Pancreas (tissue), 10 donors: ENCODE measurements at places on chromosomes 6 and 20.
A peak's percentile ranks its signal among the peaks of the same experiment; 100 is the strongest.

DNA sequence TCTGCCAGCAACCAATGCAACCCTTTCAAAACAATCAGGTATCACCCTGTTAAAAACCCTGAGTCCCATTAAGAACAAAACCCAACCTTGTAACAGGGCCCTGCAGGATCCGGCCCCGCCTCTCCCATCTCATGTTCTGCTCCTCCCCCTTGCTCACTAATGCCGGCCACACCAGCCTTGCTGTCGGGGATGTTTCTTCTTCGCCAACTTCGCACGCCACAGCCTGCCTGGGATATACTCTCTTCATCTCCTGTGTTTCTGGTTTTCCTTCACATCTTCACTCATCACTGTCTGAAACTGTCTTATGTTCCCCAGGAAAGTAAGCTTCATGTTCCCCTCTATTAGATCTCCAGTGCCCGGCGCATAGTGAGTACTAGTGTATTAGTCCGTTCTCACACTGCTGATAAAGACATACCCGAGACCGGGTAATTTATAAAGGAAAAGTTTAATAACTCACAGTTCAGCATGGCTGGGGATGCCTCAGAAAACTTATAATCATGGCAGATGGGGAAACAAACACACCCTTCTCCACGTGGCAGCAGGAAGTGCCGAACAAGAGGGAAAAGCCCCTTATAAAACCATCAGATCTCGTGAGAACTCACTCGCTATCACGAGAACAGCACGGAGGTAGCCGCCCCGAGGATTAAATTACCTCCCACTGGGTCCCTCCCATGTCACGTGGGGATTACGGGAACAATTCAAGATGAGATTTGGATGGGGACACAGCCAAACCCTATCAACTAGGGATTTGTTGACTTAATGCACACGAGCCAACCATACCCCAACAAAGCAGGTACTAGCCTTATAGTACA, 5.1 kb downstream of the TP53RK start:
- peak; percentile 69 for DNase-seq

DNA sequence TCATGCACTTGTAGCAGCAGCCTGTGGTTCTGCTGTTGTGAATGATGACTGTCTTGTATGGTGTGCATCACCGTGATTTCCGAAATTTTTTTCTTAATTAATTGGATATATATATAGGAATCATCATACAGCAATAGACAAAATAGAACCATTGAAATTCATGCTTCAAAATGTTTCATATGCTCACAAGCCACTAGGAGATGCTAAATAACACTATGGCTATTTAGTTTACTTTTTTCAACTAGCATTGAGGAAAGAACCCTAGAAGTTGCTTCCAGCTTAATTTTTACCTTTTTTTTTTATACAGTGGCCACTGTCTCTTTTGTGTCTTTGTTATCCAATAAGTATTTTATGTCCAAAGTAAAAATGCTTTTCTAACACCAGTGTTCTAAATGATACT, 485.4 kb downstream of the CDKAL1 start:
- DNase-seq: no peak

- DNase-seq: no peak
Measured at GRCh38 chr20:34970846-34971560, 15.3 kb downstream of the MYH7B start.

DNA sequence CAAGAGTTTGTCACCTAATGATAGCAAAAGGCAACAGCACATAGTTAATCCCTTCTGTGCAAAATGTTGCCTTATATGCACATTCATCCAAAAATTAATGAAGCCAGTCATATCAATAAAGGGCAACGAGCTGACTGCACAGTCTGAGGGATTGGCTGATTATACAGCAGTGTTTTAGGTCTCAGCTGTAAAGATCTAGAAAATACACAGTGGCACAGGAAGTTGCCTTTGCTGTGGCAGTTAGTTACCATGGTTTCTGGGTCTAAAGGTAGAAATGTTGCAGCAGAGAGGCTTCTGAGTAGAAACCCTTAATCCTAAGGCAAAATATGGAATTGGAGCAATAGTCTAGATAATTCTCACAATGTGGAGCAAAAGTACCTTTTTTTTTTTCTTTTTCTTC, 89.7 kb downstream of the SMPDL3A start:
- DNase-seq: no peak

GRCh38 chr20:4837760-4838159, 116.1 kb downstream of the PRND start:
- no peak for DNase-seq

DNA sequence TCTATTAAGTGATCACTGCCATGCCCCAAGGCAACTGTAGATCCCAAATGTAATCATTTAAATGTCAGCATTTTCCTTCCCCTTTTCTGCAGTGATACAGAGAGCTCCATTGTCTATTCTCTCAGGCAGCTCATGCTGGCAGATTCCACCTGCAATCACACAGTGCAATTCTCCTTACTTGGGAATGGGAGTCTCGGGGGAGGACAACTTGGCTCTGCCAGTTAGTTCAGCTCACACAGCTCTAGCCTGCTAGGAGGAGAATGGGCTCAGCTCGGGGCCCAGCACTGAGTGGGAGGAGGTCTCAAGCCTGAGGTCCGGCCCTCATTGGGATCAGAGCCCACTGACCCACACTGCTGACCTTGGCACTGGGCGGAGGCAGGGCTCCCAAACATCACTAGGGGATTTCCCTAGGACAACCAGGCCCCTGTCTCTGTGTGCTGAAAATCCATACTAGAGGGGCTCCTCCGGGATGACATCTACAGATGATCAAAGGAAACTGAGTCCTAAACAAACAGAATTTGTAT, 109.2 kb upstream of the ASF1A start:
- no peak for DNase-seq

DNA sequence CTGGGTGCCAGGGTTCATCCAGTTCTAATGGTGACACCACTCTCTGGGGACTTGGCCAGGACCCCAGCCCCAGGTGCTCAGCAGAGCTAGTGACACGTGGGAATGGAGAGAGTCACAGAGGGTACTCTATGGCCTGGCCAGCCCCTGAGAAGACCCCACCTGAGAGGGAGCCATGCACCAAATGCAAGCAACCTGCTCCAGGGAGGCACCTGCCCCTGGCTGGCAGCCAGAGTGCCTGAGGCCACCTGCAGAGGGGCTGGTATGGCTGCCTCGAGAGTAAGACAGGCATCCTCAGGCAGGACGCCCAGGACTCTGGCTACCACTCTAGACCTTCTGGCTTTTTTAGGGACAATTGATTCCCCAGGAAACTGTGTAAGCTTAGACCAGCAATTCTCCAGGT, 38.6 kb upstream of the CST7 start:
- no peak for DNase-seq

- no peak for DNase-seq
Measured at GRCh38 chr20:35314816-35315631, 22.8 kb upstream of the FAM83C start.

DNA sequence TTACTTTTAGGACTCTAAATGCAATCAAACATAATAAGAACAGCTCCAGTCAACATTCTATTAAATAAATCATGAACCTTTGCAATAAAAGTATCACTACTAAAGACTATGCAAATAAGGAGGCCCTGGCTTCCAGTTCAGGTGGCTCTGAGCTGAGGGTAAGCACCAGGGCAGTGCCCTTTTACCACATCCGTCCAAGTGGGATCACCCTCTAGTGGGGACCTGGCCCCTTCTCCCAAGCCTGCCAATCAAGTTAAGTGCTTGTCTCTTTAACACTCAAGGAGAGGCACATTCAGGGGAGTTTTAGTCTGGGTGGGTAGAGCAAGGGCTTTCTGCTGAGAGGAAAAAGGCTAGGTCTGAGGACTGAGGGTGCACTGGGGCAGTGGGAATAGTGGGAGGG, 161.4 kb downstream of the TMEM200A start:
- DNase-seq: no peak

DNA sequence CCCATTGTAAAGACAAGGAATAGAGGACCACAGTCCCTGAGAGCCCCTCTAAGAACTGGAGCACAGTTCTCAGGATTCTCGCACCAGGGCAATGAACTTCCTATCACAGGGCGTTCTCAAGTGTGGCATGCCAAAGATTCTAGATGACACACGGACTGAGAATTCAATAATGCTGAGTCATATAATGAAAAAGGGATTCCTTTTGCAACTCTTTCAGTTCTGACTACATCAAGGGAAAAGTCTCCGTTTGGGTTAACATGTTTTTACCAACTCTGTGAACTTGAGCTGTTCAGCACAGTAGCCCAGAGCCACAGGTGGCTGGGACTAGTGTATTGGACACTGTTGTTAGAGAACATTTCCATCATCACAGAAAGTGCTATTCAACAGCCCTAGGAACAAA, 3.4 kb downstream of the MED20 start:
- DNase-seq: no peak

DNA sequence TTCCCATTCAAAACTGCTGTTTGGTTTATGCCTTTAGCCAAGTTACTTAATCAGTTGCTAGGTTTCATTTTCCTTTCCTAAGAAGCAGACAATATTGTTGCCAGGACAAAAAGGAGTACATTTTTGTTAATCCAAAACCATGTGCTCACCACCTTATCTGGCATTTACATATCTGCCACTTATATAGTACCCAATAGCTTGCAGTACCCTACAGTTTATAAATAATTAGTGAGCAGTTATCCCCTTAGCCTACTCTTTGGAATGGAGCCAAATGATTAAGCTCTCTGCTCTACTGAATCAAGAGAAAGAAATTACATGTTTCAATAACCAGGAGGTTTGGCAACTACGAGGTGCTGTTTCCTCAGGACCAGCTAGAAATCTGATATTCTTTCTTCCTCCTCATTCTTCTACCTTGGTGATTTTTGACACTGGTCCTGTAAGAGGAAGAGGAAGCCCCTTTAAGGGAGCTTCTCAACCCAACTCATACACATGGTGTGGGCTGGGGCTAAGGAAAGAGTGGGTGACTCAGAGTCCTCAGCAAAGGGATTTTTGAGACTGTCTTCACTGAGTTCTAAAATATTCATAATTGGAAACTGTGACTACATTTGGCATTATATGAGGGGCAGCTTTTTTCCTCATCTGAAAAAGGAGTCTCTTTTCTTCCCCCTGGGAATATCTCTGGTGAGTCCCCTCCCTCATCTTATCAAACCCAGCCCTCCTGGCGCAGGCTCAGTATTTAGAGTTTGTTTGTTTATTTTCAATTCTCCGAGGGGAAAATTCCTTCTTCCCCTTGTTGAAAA, 1.5 kb downstream of the ZNFX1 start:
- no peak for DNase-seq

- peak; percentile 71 for DNase-seq
Measured at GRCh38 chr6:24125980-24126379, at the start of gene NRSN1. Gene NRSN1, plus strand, starts transcription at chr6:24126215. Its CDS starts 8,113 bp downstream, at chr6:24134328.

- no peak for DNase-seq
Measured at GRCh38 chr6:167659046-167659445, 167.7 kb upstream of the AFDN start.

- DNase-seq: no peak
Measured at GRCh38 chr6:169229615-169230321, 23.9 kb downstream of the THBS2 start.

DNA sequence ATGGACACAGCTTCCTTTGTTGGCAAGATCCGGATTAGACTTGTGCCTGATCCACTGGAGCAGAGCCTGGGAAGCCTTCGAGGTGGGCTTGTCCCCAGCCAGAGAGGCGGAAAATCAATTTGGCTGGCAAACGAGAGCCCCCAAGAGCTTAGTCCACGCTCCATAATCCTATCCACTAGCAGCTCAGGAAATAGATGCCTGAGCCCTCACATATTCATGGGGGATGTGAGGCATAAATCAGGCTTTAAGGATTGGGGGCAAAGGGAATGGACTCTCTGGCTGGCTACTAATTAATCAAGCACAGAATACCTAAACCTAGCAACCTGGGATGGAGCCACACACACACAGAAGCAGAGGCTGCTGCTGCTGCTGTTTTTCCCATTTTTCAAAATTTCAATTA, 137.9 kb downstream of the PKHD1 start:
- no peak for DNase-seq

DNA sequence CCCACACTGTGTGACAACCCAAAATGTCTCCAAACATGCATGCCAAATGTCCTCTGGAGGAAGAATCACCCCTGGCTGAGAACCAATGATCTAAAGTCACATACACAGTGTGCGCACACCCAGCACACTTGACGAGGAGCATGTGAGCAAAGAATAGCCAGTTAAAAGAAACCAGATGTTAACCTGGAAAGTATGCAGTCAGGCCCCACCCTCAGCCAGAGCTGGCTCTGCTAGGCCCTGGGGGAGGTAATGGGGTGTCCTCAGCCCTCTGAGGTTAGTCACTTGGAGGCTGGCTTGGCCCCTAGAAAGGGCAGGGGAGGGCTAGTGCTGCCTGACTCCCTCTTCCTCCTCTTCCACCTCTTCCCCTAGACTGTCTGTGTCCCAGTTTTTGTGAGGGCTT, 15.2 kb upstream of the GUCA1A start:
- DNase-seq: no peak

DNA sequence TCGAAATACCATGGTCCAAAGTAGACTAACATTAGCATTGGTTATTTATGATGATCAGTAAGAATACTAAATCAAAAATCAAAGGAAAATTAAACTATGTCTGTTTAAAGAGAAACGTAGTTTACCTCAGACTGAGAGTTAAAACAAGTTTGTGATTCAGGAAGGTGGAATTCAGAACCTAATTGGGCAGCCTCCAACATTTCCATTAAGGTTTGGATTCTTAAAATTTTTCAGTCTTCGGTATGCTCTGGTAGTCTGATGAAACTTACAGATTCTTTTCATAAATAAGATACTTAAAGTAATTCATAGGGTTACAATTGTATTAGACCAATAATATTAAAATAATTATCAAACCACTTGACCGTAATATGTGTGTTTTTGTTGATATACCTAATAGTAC, 18.6 kb downstream of the HFE start:
- no peak for DNase-seq

- peak; percentile 77 for DNase-seq
Measured at GRCh38 chr20:31968291-31969126, 558 bp downstream of the XKR7 start.

DNA sequence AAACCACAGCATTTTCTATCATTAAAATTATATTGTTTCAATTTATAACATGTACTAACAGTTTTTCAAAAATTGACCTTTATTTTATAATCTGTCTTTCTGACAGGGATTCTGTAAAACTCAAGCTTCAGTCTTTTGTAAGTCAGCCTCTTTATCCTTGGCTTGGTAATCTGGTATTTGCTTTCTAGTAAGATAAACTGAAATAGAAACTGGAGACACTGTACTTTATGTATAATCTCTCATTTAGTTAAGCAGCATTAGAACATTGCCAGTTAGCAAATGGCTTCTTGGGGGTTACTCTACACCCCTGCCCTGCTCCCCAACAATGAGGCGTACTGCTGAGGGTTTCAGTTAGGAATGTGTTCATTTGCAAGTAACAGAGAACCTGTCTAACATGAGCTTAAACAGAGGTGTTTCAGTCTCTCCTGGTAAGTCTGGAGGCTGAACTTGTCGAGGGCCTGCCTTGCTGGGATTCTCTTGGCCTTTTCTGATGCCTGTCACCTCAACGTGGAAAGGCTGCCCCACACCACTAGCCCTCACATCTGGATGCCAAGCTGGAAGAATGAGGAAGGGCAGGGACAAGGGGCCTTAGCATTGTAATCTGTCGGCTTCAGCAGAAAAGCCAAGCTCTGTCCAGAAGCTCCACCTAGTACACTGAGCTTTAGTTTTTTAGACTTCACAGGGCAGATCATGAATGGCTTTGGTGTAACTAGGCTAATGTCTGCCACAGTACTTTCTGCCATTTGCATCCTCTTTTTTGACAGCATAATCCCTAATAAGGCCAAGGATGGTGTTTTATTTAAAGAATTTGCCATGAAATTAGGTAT, 34.8 kb downstream of the SH3BGRL2 start:
- no peak for DNase-seq

- DNase-seq: no peak
Measured at GRCh38 chr6:160424256-160424655, 76.1 kb downstream of the SLC22A3 start.

GRCh38 chr20:11917663-11918062, at the start of gene BTBD3:
Gene BTBD3, plus strand, starts transcription at chr20:11917893. Its CDS starts 383 bp downstream, at chr20:11918276.
- DNase-seq: peak; percentile 75

- DNase-seq: no peak
Measured at GRCh38 chr6:39507331-39507998, 185.0 kb upstream of the KCNK16 start.
